MM.1S (cell line): ENCODE measurements at places on chromosomes 16 and 17.

DNA sequence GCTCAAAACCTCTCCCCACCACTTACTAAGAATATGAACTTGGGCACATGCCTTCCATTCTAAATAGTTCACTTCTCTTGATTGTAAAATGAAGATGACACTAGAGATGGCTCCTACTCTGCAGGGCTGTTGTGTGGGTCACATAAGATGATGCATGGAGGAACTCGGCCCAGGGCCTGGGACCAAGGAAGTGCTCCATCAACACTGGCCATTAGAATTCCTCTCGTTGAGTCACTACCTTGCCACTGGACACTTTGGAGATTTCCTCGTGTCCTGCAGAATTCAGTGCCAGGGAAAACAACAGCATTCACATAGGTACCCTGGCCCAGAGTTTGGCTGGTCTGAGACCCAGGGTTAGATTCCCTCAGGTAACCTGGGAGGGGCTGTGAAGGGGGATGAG, 18.6 kb downstream of the HNF1B start:
- no peak for DNase-seq
- H3K4me3 ChIP-seq, result no peak overlapping the region
- no peaks in the 10 kb centered on the region for H3K4me1 ChIP-seq
- H3K36me3 ChIP-seq, result no peaks in the 10 kb centered on the region
- H3K27ac ChIP-seq, result no peak overlapping the region
- H3K27me3 ChIP-seq, result no peaks in the 10 kb centered on the region

- no peaks in the 10 kb centered on the region for H3K4me1 ChIP-seq
- H3K27ac ChIP-seq, result no peak overlapping the region
- H3K36me3 ChIP-seq, result no peaks in the 10 kb centered on the region
- no peaks in the 10 kb centered on the region for H3K27me3 ChIP-seq
- H3K4me3 ChIP-seq, result no peak overlapping the region
- no peak for DNase-seq
Measured at GRCh38 chr16:26857371-26857770, 209.4 kb upstream of the C16orf82 start.

GRCh38 chr17:32769846-32770245, 107.1 kb downstream of the MYO1D start:
- no peak overlapping the region for H3K4me3 ChIP-seq
- H3K27me3 ChIP-seq, result no peaks in the 10 kb centered on the region
- DNase-seq, result no peak
- no peak overlapping the region for H3K27ac ChIP-seq
- no peaks in the 10 kb centered on the region for H3K4me1 ChIP-seq
- no peaks in the 10 kb centered on the region for H3K36me3 ChIP-seq

- H3K4me3 ChIP-seq, result no peak overlapping the region
- H3K27ac ChIP-seq, result no peak overlapping the region
- H3K27me3 ChIP-seq, result no peaks in the 10 kb centered on the region
- no peaks in the 10 kb centered on the region for H3K36me3 ChIP-seq
- no peaks in the 10 kb centered on the region for H3K4me1 ChIP-seq
Measured at GRCh38 chr17:68785565-68786486, 169.4 kb downstream of the ABCA8 start.

DNA sequence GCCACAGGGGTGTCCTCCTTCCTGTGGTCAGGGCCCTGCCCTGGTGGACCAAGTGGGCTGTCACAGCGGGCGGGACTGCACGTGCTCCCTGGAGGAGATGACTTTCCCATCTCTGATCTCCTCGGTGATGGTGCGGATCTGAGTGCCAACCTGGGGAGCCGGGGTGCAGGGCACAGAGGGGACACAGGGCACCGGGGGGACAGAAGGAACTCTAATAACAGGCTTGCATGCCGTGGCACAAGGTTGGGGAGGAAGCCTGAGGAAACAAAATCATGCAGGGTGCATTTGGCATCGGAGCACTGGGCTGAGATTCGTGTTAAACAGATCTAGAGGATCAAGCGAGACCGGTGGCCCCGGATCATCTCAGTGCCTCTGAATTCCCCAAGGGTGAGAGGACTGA, 3.4 kb downstream of the KRT36 start:
- H3K36me3 ChIP-seq, result no peaks in the 10 kb centered on the region
- no peaks in the 10 kb centered on the region for H3K4me1 ChIP-seq
- no peak overlapping the region for H3K4me3 ChIP-seq
- DNase-seq, result no peak

- no peaks in the 10 kb centered on the region for H3K27me3 ChIP-seq
- H3K4me3 ChIP-seq, result peak overlapping the region; percentile 79
- peaks cover 22% of the 10 kb centered on the region for H3K4me1 ChIP-seq
- H3K36me3 ChIP-seq, result no peaks in the 10 kb centered on the region
- no peak for DNase-seq
Measured at GRCh38 chr16:71626858-71627213, 852 bp downstream of the MARVELD3 start.

- no peak overlapping the region for H3K4me3 ChIP-seq
- H3K4me1 ChIP-seq, result peaks cover 9% of the 10 kb centered on the region
- H3K36me3 ChIP-seq, result no peaks in the 10 kb centered on the region
- no peak for DNase-seq
Measured at GRCh38 chr17:41523787-41524186, 4.3 kb downstream of the KRT19 start.

DNA sequence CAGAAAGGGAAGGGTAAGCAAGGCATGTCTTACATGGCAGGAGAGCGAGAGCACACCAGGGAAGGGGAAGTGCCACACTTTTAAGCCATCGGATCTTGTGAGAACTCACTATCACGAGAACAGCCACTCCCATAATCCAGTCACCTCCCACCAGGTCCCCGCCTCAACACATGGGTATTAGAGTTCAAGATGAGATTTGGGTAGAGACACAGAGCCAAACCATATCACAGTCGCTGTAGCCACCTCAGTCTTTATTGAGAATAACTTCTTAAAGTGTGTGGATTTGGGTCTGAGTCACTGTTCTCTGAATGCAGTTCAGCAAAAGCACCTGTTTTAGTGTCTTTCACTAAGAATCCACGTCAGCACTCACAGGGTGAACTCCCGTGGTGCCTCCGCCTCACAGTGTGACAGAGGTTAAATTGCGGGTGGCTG, 195.2 kb upstream of the CHMP6 start:
- H3K27me3 ChIP-seq, result no peaks in the 10 kb centered on the region
- no peak overlapping the region for H3K4me3 ChIP-seq

DNA sequence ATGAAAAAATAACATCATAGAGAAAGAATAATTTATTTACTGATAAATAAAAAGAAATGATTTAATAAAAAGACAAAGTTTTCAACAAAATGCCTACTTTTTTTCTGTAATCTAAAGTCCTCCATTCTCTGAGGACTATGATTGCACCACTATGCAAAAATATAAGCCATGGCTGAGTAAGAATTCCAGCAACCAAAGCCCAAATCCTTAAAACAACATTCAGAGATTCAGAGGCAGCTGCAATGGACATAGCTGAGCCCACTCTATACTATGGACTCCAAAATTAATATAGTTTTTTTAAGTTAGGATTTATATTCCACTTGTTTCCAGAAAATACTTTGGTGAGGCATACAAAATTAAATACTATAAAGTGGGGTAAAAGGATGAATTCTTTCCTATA, 169.5 kb upstream of the C17orf78 start:
- H3K27ac ChIP-seq, result no peak overlapping the region
- DNase-seq, result no peak
- no peaks in the 10 kb centered on the region for H3K27me3 ChIP-seq

GRCh38 chr16:57892041-57892440, 78.9 kb downstream of the CNGB1 start:
- no peak overlapping the region for H3K4me3 ChIP-seq
- no peak overlapping the region for H3K27ac ChIP-seq
- H3K27me3 ChIP-seq, result no peaks in the 10 kb centered on the region
- H3K4me1 ChIP-seq, result no peaks in the 10 kb centered on the region
